Activated naive CD8-positive, alpha-beta T cell treated with anti-CD3 and anti-CD28 coated beads for 36 hours (primary cell): ENCODE measurements at places on chromosomes 12 and 14. TPM values are rescaled to one million over a fixed set of nuclear protein-coding genes. Genes with fewer than 3 reads are reported as not detected.

GRCh38 chr12:52093346-52093745 lies 13.8 kb downstream of the SMIM41 start:
- no peak for DNase-seq

GRCh38 chr12:15411842-15412241 lies 89.5 kb downstream of the PTPRO start:
- DNase-seq: no peak

- peak; percentile 55 for DNase-seq
These were observed 8.3 kb downstream of the FMNL3 start for GRCh38 chr12:49698619-49699545.

GRCh38 chr14:54278087-54278486 lies 118.7 kb upstream of the CDKN3 start:
- DNase-seq: no peak

- peak; percentile 60 for DNase-seq
These were observed 740 bp upstream of the PRPF40B start for GRCh38 chr12:49622501-49623141.

DNA sequence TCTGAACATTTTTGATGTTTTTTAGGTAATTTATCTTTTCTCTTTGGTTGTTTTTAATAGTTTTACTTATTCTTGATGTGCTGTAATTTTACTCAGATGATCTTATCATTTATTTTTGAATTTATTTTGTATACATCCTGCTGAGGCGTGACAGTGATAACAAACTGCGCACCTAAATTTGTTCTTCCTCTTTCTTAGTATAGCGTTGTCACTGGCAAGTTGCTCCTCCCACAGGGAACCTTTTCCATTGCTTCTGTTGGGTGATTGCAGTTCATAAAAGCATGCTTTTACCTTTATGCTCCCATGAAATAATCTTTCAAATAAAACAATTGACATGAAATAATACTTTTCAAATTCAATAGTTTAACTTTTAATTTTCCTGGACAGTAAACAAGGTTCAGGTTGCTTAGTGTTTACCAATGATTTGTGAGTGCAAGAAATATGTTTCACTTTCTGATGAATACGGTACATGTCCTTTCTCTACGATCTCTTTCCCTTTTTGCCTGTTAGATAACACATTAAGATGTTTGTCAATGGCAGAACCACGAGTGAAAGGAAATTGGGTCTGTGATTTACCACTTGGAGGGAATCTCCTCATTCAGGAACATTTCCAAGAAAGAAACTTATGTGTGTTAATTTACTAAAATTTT lies 223.3 kb downstream of the CCDC91 start:
- no peak for DNase-seq

DNA sequence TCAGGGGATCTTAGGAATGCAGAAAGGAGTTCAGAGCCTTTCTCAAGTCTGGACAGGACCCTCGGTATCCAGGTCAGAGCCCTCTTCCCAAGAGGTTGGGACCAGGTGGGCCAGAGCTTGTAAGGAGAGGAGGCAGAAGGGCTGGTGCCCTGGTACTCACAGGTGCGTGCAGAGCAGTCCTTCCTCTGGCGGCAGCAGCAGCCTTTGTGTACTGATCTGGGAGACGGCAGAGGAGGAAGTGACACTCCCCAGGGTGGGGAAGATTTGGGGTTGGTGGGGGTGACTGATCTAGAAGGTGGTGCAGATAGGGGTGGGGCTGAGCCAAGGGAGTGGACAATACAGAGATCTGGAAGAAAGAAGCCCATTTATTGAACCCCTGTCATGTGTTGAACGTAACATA lies at the start of gene ITGB7:
Gene ITGB7 (minus strand): TSS at position 210 of the 400 bp plus-strand sequence. CDS start 6,808 bp downstream, outside the sequence.
- DNase-seq: peak; percentile 76

GRCh38 chr14:23185063-23185462 lies 1.6 kb upstream of the SLC7A8 start:
- DNase-seq: no peak

- no peak for DNase-seq
These were observed 75.0 kb downstream of the SLCO1B3 start for GRCh38 chr12:20885552-20885951.

DNA sequence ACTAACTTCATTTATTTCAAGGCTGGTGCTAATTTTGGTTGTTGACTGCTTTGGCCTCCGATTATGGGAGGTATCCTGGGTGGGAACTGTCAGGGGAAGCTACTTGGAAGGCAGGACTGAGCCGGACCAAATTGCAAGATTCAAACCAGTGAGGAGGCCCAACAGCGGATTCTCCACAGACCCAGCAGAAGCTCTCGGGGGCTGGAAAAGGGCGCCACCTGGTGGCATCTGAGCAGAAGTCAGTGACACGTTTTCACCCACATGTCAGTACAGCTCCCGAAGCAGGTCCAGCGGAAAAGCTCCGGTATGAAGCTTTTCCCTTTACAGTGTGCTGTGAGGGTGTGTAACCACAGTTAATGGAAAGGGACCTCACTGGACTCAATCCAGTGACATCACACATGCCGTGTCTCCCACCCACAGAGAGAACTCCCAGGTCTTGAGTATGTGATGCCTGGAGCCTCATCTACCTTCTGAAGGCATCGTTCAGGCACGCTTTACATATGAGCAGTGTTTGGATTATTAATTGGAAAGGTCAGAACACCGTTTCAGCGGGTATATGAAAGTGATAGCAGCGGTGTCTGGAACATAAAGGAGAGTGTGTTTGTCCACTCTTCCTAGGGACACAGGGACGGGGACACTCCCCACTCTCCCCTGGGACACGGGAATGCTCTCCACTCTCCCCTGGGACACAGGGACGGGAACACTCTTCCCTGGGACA lies 3.6 kb upstream of the P2RX2 start:
- peak; percentile 78 for DNase-seq

DNA sequence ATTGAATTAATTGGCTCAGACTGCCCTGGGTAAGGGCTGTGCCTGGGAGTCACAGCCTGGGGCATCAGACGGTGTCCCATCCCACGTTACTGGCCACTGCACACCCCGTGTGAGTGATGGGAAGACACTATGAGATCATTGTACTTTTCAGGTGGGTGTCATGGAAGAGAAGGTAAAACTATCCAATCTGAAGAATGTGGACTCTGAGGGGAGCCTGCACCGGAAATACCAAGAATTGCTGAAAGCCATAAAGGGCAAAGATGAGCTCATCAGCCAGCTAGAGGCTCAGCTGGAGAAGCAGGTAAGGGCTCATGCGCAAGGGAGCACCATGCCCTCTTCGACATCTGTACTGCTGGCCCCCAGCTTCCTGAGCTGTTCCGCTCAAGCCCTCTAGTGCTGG lies 24.0 kb downstream of the PLEKHH1 start:
- DNase-seq: no peak

The DIO2 gene
- total RNA-seq: not detected

The FGF6 gene
- not detected for total RNA-seq

The KRT75 gene
- total RNA-seq: not detected

The STON2 gene
- 0.37 TPM for total RNA-seq

The OR6C2 gene
- total RNA-seq: not detected

The SLCO1B1 gene
- not detected for total RNA-seq

The IL23A gene
- 22.9 TPM for total RNA-seq
